Renal cortical epithelial cell (primary cell): ENCODE measurements at places on chromosomes 6 and 20. TPM values are rescaled to one million over a fixed set of nuclear protein-coding genes. Genes with fewer than 3 reads are reported as not detected.

- DNase-seq, result no peak
Observed at GRCh38 chr6:143400258-143401067, 50.0 kb downstream of the ADAT2 start.

DNA sequence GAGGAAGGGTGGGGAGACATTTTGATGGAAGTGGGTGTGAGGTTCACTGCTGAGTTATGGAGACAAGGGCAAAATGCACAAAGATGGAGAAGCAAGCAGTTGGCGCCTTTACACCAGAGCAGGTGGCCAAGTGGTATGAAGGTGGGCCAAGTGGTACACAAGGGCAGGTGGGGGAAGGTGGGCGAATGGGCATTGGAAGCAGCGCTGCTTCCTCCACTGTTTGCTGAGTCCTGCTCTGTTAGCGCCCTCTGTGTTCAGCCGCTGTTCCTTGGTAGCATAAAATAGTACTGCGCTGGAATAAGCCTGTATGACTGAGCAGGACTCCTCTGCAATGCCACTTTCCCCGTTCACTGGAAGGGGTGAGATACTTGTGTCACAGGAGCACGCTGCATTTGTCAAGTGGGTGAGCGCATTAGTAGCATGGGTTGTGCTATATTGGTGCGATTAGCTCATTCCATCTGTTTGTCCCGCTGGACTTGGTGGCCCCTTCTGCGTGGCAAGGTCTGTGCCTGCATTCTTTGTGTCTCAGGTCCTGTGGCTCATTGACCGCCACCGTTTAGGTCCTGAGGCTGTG lies 116.4 kb downstream of the TOX2 start:
- no peak for DNase-seq

- peak; percentile 64 for DNase-seq
Observed at GRCh38 chr20:8568075-8568474, 436.0 kb downstream of the PLCB1 start.

GRCh38 chr6:127298475-127298874 lies 31.8 kb downstream of the RNF146 start:
- no peak for DNase-seq

GRCh38 chr6:13368731-13369115 lies 40.4 kb upstream of the TBC1D7 start:
- DNase-seq, result no peak

GRCh38 chr6:16437095-16437494 lies 198.7 kb downstream of the GMPR start:
- no peak for DNase-seq

DNA sequence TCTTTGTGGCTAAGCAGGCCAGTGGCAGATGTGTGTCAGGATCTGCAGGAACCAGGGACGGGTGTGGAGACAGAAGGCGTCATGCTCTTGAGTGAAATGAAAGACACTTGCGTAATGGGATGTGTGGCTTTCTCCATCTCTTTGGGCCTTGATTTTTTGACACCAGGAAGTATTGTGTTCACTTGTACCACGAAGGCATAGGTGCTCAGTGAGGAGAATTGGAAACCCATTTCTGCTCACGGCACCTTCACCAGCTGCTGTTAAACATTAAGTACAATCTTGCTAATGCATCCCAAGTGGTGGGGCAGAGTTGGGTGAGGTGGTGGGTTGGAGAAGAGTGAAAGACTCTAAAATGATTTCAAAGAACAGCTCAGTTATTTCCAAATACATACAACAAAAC lies 30.0 kb downstream of the GJA10 start:
- DNase-seq, result no peak

DNA sequence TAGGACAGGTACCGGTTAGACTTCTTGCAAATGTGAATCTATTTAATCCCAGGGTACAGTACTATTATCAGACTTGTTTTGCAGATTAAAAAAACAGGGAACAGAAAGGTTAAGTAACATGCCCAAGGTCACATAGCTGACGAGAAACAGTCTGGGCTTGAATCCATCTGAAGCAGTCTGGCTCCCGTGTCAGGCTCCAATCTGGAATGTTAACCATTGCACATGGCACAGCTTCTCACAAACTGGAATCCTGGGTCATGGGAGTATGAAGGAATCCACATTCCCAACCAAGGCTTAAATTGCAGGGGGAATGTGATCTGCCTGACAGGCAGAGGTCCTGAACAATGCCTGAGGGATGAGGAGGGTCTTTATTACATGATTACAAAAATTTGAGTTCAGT lies 187.5 kb upstream of the SPTLC3 start:
- DNase-seq, result no peak

DNA sequence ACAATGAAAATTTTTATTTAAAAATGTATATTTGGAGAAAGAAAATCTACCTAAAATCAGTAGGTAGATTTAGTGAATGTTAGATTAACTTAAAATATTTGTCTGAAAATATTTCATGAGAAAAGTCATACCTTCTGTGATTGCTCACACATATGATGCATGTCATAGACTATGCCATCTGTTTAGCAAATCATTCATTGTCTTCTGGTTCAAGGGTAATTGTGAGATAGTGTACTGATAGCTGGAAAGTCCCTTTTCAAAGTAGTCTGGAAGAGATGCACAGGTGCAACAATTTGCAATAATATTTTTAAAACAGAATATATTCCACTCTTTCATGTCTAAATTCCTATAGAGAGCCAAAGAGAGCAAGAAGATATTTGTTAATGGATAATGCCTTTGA lies 21.0 kb upstream of the RNF217 start:
- no peak for DNase-seq

DNA sequence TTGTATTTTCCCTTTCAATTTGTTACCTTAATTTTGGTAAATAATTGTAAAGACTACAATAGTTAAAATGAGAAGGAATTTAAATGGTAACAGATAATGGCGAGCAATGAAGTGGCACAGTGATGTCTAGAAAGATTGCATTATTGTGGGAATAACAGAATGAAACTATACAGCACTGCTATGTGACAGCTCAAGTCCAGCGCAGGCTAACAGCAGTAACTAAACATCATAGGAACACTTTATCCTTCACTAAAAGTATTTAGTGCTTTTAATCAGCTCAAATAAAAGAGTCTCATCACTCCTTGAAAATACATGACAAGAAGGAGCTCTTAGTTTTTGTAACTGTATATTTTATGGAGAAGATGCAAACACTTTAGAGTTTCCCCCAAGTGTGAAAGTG lies 190.8 kb downstream of the TENT5A start:
- DNase-seq, result no peak

DNA sequence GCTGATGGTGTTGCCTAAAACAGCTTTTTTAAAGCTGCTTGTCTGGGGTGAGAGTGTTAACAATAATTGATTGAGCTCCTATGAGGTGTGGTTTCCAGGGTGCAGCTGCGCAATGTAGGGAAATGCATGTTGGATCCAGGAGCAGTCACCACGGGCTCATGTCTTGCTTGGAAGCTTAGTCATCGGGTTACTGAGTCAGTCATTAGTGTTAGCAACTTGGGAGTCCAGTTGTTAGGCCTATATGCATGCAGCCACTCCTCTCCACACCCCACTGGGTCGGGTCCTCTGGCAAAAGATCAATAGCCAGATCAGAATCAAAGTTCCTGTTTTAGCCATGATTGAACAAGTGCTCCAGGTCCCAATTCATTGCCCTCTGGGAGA lies 271.7 kb upstream of the CHD6 start:
- no peak for DNase-seq

DNA sequence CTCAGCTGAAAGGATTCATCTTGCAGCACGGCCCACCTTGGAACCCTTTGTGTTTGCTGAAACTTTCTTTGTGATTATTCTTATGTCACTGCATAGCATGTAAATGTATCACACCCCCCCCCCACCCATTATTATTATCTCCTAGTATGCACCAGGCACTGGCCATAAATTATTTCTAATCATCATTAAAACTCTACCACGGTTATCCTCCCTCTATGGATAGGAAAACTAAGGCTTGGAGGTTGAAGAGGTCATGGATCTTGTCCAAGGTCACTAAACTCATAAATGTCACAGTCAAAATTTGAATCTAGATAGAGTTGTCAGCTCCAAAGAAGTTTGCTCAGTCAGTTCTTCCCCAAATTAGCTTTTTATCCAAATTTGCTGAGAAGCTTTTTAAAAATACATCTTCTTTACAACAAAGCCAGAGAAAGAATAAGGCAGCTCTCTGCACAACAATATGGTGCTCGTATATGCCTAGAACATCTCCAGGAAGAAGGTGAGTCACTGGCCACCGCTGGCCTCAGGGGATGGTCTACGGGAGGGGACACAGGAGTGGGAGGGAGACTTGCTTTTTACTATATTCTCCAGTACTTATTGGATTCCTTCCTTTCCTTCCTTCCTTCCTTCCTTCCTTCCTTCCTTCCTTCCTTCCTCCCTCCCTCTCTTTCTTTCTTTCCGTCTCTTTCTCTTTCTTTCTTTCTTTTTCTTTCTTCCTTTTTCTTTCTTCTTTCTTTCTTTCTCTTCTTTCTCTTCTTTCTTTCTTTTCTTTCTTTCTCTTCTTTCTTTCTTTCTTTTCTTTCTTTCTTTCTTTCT lies 134.5 kb downstream of the VEGFA start:
- DNase-seq, result no peak

- DNase-seq, result no peak
Observed at GRCh38 chr6:45209762-45210161, 118.4 kb upstream of the RUNX2 start.

GRCh38 chr20:11338496-11339306 lies 579.0 kb upstream of the BTBD3 start:
- DNase-seq, result peak; percentile 52

Gene IL17F
- total RNA-seq, result not detected in 2 replicates

Gene FAM83C
- total RNA-seq, result not detected in 2 replicates

Gene SRSF12
- 4.0 and 5.7 TPM in 2 replicates for total RNA-seq
